ENCODE measurements at places on chromosomes 4 and X.

GRCh38 chr4:169133932-169134331 is 123.9 kb upstream of the CBR4 start:
- H3K4me3 ChIP-seq = no peak overlapping the region
- H3K27ac ChIP-seq = no peak overlapping the region
- H3K27me3 ChIP-seq = no peaks in the 10 kb centered on the region
- DNase-seq = no peak
- H3K36me3 ChIP-seq = peaks cover 63% of the 10 kb centered on the region
- H3K4me1 ChIP-seq = peaks cover 30% of the 10 kb centered on the region

DNA sequence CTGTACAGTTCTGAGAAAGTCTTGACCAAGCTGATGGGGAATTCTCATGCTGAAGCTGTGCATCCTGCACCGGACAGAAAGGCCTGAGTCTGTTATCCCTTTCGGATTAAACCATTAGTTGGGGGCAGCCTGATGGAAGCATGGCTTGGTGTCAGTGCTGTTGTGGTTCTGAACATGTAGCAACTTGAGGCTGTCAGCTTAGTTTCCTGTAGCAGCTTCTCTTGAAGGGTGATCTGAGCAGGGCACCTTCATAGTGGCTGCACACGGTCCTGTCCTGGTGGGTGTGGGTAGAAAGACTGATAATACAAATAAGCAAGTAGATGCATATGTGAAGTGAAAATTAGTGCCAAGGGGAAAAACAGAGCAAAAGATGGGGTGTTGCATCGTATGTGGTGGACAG is 11.7 kb downstream of the KIAA0232 start:
- no peak for DNase-seq
- H3K27ac ChIP-seq = no peak overlapping the region
- H3K4me1 ChIP-seq = no peaks in the 10 kb centered on the region
- no peak overlapping the region for H3K4me3 ChIP-seq

DNA sequence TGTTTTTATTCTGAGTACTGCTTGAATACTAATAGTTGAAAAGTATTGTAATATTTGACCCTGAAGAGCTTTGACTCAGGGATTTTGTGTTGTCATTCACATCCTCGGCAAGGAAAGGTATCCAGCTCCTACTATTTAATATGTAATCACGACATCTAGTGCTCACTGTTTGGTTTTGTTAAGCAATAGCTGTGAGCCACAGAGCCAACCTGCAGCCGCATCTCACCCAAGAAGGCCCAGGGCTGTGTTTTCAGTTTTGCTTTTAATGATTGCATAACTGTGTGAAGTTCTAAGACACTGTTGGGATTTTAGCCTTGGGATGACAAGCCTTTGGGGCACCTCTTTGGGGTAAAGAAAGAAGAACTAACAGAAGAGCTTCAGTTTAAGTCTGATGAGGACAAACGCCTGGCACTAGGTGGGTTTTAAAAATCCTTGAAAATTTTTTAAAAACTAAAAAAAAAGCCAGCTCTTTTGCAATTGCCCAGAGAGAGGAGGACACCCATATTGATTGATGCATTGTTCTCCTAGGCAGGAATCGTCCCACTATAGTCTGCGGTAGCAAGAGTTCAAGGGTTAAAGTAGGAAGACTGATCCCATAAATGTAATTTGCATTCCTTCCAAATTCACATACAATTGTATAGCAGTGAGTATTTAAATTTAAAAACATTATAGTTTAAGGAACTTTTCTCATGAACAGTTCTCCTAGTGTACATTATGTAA is 157.8 kb downstream of the RELL1 start:
- H3K4me1 ChIP-seq = no peaks in the 10 kb centered on the region
- H3K27me3 ChIP-seq = no peaks in the 10 kb centered on the region
- DNase-seq = no peak
- H3K4me3 ChIP-seq = no peak overlapping the region
- H3K27ac ChIP-seq = no peak overlapping the region
- H3K36me3 ChIP-seq = no peaks in the 10 kb centered on the region

DNA sequence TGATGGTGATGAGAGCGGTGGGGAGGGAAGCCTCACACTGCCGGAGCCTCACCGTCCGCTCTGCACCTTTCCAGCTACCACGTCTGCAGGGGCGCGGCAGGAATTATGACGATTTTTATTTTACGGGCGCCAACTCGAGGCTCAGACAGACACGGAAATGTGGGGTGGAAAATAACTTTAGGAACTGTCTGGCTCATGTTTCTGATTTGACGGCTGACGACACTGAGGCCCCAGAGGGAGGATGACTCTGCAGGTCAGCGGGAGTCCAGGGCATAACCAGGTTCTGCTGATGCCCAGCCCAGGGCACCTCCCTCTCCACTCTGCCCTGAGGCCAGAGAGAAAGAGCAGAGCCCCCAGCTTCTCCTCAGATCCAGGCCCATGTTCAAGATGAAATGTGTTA is 43.9 kb downstream of the C4orf50 start:
- no peaks in the 10 kb centered on the region for H3K36me3 ChIP-seq
- peaks cover 34% of the 10 kb centered on the region for H3K27me3 ChIP-seq
- peaks cover 27% of the 10 kb centered on the region for H3K4me1 ChIP-seq

DNA sequence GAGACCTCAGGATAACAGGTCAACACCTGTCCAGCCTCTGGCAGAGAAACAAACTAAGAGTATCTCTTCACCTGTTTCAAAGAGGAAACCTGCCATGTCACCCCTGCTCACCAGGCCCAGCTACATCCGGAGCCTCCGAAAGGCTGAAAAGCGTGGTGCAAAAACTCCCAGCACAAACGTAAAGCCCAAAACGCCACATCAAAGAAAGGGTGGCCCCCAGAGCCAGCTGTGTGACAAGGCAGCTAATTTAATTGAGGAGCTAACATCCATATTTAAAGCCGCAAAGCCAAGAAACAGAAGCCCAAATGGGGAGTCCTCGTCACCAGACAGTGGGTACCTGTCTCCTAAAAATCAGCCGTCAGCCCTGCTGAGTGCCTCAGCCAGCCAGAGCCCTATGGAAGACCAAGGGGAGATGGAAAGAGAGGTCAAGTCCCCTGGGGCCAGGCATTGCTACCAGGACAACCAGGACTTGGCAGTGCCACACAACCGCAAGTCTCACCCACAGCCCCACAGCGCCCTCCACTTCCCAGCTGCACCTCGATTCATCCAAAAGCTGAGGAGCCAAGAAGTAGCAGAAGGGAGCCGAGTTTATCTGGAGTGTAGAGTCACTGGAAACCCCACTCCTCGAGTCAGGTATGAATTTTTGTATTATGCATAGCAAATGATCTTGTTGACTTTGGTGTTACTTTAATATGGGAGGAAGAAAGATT is 15.1 kb downstream of the PALLD start:
- no peak overlapping the region for H3K4me3 ChIP-seq
- no peaks in the 10 kb centered on the region for H3K36me3 ChIP-seq
- H3K4me1 ChIP-seq = peaks cover 17% of the 10 kb centered on the region
- no peak overlapping the region for H3K27ac ChIP-seq
- no peak for DNase-seq

DNA sequence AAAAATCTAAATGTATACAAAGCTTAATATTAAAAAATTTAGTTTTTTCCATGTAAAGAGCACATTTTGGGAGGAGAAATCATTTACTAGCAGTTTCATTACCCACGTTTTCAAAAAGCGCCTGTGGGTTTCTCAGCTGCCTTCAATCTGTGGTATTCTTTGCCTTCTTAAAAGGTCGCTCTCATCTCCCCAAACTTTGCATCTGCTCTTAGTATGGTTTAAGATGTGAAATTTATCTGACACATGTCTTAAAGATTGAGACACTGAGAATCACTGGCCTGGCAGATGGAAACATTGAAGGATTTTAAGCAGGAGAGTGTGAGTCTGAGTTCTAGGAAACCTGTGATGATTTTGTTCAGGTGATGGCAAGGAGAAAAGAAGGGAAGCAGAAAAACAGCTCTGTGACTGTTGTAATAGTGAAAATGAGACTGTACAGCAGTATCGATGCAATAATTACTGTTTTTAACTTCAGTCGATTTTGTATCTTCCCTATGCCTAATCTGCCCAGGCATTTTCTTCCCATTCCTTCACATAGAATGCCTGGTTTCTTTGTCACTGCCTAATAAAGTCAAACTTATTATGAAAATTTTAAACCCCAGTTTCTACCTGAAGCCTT is 75.9 kb downstream of the PAQR3 start:
- peaks cover 28% of the 10 kb centered on the region for H3K36me3 ChIP-seq
- peak overlapping the region; percentile 33 for H3K27ac ChIP-seq
- no peaks in the 10 kb centered on the region for H3K4me1 ChIP-seq

DNA sequence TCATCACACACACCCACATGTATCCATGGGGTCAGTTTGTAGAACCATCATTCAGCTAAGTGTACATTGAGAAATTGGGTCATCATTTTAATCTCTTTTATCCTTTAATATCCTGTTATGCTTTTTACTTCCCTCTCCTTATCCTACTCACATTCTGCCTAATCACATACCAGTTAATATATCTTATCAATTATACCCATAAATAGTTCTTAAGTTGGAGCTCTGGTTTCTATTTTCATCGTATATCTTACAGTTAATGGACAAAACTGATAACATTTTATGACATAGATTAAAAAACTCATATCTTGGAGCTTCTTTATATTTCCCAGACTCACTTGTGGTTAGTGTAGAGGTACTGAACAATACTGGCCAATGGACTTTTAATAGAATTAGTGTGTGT is 729.5 kb upstream of the LCORL start:
- H3K27ac ChIP-seq = no peak overlapping the region
- no peak overlapping the region for H3K4me3 ChIP-seq
- peaks cover 4% of the 10 kb centered on the region for H3K36me3 ChIP-seq
- DNase-seq = no peak

- H3K36me3 ChIP-seq = peaks cover 25% of the 10 kb centered on the region
- peaks cover 32% of the 10 kb centered on the region for H3K4me1 ChIP-seq
- no peak overlapping the region for H3K27ac ChIP-seq
- no peak overlapping the region for H3K4me3 ChIP-seq
- DNase-seq = no peak
- H3K27me3 ChIP-seq = peaks cover 29% of the 10 kb centered on the region
These were observed 6.1 kb downstream of the FGF2 start for GRCh38 chr4:122832732-122833131.

DNA sequence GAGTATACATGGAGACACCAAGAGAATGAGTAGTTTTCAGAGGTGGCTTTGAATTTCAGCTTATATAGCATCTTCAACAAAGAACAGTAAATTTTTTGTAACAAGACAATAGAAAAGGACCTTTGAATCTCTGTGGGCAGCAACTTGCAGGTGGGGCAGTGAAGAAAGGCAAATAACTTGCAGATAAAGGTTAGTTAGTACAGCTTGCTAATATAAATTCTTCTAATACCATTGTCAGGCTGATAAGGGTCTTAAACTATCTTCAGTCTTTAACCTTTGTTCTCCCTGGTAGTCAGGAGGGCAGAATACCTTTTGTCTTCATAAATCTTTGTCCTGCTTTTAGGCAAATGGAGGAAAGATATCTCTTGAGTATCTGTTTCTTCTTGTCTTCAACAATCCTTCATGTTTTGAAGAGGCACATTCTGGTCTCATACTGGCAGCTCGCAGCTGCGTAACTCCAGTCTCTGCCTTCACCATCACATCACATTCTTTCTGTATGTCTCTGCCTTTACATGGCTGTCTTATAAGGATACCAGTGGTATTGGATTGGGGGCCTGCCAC is 16.0 kb downstream of the ANXA3 start:
- peaks cover 35% of the 10 kb centered on the region for H3K4me1 ChIP-seq
- H3K27ac ChIP-seq = no peak overlapping the region
- H3K27me3 ChIP-seq = peaks cover 9% of the 10 kb centered on the region
- no peak overlapping the region for H3K4me3 ChIP-seq

DNA sequence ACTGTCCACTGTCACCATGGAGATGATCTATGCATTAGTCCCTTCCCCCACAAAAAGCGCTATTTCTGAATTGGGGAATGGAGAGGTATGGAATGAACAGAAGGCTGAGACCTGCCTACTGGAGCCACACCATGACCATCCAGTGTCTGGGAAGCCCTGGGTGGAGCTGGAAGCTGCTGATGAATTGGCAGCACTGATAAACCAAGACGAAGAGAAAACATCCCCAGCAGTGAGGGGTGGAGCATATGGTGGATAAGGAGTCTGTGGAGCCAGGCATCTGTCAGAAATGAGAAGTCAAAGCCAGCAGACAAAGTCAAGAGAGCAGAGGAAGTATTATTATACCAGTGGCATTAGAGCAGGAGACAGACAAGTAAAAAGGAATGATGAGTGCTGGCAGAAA is 13.2 kb downstream of the CC2D2A start:
- peaks cover 36% of the 10 kb centered on the region for H3K4me1 ChIP-seq
- DNase-seq = no peak
- peak overlapping the region; percentile 50 for H3K27ac ChIP-seq
- H3K27me3 ChIP-seq = no peaks in the 10 kb centered on the region
- peaks cover 72% of the 10 kb centered on the region for H3K36me3 ChIP-seq
- H3K4me3 ChIP-seq = no peak overlapping the region

GRCh38 chrX:100409610-100410590 is at the start of gene PCDH19:
PCDH19 (minus strand) TSS chrX:100410273; CDS start chrX:100408597, 1,676 bp downstream.
- peak; percentile 89 for DNase-seq
- peaks cover 25% of the 10 kb centered on the region for H3K36me3 ChIP-seq
- peak within 1 kb of the TSS; percentile 68 for H3K27ac ChIP-seq
- H3K27me3 ChIP-seq = peaks cover 25% of the 10 kb centered on the region

- H3K4me1 ChIP-seq = no peaks in the 10 kb centered on the region
- H3K36me3 ChIP-seq = no peaks in the 10 kb centered on the region
- H3K27me3 ChIP-seq = no peaks in the 10 kb centered on the region
These were observed 203.5 kb upstream of the TET2 start for GRCh38 chr4:104942990-104943743.

- DNase-seq = no peak
- H3K36me3 ChIP-seq = peaks cover 4% of the 10 kb centered on the region
- H3K27me3 ChIP-seq = peaks cover 3% of the 10 kb centered on the region
- H3K4me3 ChIP-seq = no peak overlapping the region
These were observed 18.0 kb downstream of the OPHN1 start for GRCh38 chrX:68415316-68415715.

GRCh38 chr4:20603671-20604313 is 96.5 kb upstream of the PACRGL start:
- no peak for DNase-seq
- no peaks in the 10 kb centered on the region for H3K27me3 ChIP-seq
- H3K4me3 ChIP-seq = no peak overlapping the region
- no peaks in the 10 kb centered on the region for H3K4me1 ChIP-seq

- peaks cover 5% of the 10 kb centered on the region for H3K4me1 ChIP-seq
- H3K27me3 ChIP-seq = peaks cover 8% of the 10 kb centered on the region
- DNase-seq = peak; percentile 44
- no peak within 1 kb of the TSS for H3K27ac ChIP-seq
- H3K36me3 ChIP-seq = no peaks in the 10 kb centered on the region
These were observed at the start of gene TLR10 for GRCh38 chr4:38782452-38783108. TLR10 (minus strand) TSS chr4:38782990; CDS start chr4:38775590, 7,400 bp downstream.

DNA sequence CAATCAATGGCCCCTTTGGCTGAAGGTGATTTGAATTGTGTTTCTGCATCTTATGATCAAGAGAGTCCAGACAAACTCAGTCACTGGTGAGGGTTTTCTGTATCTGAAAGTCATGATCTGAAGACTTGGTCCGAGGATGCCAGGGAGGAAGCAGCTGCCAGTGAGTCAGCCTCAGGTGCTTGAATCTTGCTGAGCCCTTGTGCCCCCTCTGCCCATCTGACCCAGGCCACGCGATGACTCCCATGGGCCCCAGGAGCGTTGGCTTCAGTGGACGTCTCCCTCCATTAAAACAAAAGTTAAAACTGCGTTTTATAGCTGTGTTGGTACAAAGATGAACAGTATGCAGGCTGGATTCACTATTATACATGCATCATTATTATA is 62.0 kb downstream of the HTRA3 start:
- peaks cover 12% of the 10 kb centered on the region for H3K27me3 ChIP-seq
- H3K4me3 ChIP-seq = no peak overlapping the region
- H3K4me1 ChIP-seq = no peaks in the 10 kb centered on the region
- no peak overlapping the region for H3K27ac ChIP-seq
